ENCODE measurements at places on chromosomes 6 and 20.
A peak's percentile ranks its signal among the peaks of the same experiment; 100 is the strongest.

GRCh38 chr6:146850238-146850896 lies 251.6 kb downstream of the ADGB start:
- DNase-seq = peak; percentile 96

DNA sequence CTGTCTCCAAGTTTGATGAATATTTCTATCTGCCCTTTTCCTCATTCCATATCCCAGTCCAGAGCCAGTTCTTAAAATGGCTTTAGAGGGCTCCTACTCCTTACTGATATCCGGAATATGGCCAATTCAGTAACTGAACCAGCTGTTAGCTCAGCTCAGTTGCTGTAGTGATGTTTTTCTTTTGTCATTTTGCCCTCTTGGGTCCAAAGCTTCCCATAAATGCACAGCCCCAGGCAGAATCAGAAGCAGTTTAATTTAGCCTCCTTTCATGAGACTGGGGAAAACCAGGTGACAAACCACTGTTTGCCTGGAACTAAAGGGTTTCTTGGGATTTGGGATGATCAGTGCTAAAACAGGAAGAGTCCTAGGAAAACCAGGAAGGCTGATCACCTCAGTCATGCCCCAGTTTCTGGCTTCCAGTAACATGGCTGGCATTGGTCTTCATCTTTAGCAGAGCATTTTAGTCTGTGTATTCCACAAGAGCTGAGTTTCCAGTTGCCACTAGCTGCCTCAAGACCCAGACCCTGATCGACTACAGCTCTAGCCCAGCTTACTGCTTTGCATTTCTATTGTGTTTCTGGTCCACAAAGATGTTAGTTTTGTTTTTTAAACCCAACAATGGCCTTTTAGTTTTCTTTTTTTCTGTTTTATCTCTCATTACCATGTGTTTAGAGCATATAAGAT lies 40.6 kb upstream of the REV3L start:
- DNase-seq = no peak

GRCh38 chr6:151101161-151101815 lies 138.5 kb upstream of the AKAP12 start:
- DNase-seq = peak; percentile 52

DNA sequence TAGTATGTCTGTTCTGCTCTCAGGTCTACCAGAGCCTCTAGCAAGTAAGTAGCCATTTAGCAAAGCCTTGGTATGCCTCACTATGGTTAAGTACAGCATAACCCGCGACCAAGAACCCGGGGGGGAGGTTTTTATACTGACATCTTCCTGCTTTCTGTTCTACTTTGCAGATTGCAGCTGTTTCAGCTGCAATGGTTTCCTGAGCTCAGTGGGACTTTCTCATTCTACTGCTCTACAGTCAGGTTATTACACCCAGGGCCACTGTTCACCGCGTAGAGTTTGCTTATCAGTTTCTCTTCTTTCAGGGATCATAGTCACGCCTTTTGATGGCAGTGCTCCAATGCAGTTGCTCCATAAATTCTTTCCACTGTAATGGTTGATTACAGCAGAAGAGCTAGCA lies 631.3 kb downstream of the TFAP2A start:
- no peak for DNase-seq

Measured in fibroblast of upper back skin (primary cell).